ENCODE measurements at places on chromosomes 11 and 22. TPM values are rescaled to one million over a fixed set of nuclear protein-coding genes. Genes with fewer than 3 reads are reported as not detected.
A peak's percentile ranks its signal among the peaks of the same experiment; 100 is the strongest.

GRCh38 chr22:43110927-43111623, 525 bp downstream of the BIK start:
- H3K27ac ChIP-seq = no peak overlapping the region
- no peaks in the 10 kb centered on the region for H3K36me3 ChIP-seq
- peak overlapping the region; percentile 67 for H3K4me3 ChIP-seq
- DNase-seq = peak; percentile 64
- peaks cover 19% of the 10 kb centered on the region for H3K4me1 ChIP-seq

DNA sequence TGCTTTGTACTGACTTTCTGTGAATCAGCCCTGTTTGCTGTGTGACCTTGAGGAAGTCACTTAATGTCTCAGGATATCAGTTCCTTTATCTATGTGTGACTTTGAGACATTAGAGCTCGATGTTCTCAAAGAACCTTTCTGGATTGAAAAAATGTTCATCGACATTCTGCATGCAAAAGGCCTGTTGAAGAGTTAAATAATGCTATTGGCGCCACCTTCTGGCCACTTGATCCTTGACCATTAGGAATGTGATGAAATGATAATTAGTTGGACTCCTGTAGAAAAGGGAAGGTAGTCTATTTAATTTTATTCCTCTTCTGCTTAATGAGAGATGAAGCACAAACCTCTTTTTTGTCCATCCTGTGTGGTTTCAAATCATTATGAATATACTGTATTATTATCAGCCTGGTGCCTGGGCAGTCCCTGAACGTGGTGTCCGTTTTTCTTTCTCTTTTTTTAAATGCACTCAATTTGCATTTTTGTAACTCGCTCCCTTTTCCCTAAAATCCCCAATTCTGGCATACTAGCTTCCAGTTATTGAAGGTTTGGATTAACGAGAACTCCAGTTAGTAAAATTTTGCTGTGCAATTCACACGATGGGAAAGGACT, 20.7 kb downstream of the ELF5 start:
- DNase-seq = peak; percentile 37
- H3K27me3 ChIP-seq = no peaks in the 10 kb centered on the region
- H3K36me3 ChIP-seq = no peaks in the 10 kb centered on the region
- no peak overlapping the region for H3K27ac ChIP-seq
- H3K4me1 ChIP-seq = no peaks in the 10 kb centered on the region

- H3K27ac ChIP-seq = no peak overlapping the region
- no peak overlapping the region for H3K4me3 ChIP-seq
- H3K27me3 ChIP-seq = no peaks in the 10 kb centered on the region
- DNase-seq = no peak
- no peaks in the 10 kb centered on the region for H3K4me1 ChIP-seq
Observed at GRCh38 chr11:19666951-19667350, 45.7 kb upstream of the NAV2 start.

- H3K36me3 ChIP-seq = no peaks in the 10 kb centered on the region
- DNase-seq = no peak
- H3K4me3 ChIP-seq = peak overlapping the region; percentile 49
- H3K27me3 ChIP-seq = peaks cover 5% of the 10 kb centered on the region
- peaks cover 5% of the 10 kb centered on the region for H3K4me1 ChIP-seq
Observed at GRCh38 chr11:125063429-125064043, 431 bp downstream of the SLC37A2 start.

GRCh38 chr11:67158221-67158620, 39.2 kb downstream of the KDM2A start:
- no peak overlapping the region for H3K27ac ChIP-seq
- H3K27me3 ChIP-seq = no peaks in the 10 kb centered on the region
- no peak overlapping the region for H3K4me3 ChIP-seq
- H3K4me1 ChIP-seq = no peaks in the 10 kb centered on the region

DNA sequence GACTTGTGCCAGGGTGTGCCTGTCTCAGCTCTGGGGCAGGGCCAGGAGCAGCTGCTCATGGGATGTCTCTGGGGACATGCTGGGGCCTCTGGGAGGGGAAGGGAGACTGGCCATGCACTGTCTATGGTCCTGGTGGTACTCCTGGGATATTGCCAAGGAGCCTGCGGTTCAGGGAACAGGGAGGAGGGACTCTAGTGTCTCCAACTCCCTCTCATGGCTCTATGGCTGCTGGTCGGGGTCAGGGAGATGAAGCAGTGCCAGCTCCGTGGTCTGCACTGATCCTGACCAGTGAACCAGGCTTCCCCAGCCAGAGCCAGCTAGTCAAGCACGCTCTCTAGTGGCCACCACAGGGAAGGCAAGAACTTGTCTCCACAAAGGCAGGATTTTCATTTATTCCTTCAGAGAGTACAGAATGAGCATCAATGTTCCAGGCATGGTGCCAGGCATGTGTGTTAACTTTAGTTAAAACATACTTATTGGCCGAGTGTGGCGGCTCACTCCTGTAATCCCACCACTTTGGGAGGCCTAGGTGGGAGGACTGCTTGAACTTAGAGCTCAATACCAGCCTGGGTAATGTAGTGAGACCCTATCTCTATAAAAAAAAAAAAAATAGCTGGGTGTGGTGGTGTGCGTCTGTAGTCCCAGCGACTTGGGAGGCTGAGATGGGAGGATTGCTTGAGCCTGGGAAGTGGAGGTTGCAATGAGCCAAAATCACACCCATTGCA, 2.5 kb upstream of the BEST1 start:
- no peak overlapping the region for H3K27ac ChIP-seq
- peak; percentile 76 for DNase-seq
- H3K36me3 ChIP-seq = no peaks in the 10 kb centered on the region
- no peak overlapping the region for H3K4me3 ChIP-seq
- no peaks in the 10 kb centered on the region for H3K27me3 ChIP-seq
- H3K4me1 ChIP-seq = peaks cover 11% of the 10 kb centered on the region

DNA sequence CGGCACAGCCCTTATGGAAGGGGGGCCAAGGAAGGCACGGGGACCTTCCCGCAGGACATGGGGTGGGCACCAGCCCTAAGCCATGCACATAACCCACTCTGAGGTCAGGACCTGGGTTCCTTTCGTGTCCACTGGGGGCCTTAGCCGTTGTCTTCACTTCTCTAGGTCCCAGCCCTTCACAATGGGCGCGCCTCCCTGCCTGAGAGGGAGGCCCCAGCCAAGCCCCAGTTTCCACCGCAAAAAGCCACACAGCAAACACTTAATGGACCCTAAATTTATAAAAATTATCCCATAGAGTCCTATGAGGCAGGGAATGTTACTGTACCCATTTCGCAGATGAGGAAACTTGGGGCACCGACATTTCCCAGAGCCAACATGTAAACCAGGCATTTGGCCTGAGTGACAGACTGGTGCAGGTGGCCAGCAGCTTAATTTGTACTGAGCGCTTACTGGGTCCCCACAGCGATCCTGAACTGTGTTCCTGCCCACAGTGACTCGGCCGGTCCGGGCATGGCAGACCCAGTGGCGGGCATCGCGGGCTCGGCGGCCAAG, 1.2 kb downstream of the GAS2L1 start:
- peak overlapping the region; percentile 73 for H3K4me3 ChIP-seq
- no peak for DNase-seq
- H3K27me3 ChIP-seq = no peaks in the 10 kb centered on the region
- H3K4me1 ChIP-seq = peaks cover 20% of the 10 kb centered on the region
- H3K27ac ChIP-seq = peak overlapping the region; percentile 34
- H3K36me3 ChIP-seq = no peaks in the 10 kb centered on the region

GRCh38 chr22:44575381-44576268, 77.6 kb upstream of the RTL6 start:
- H3K27ac ChIP-seq = no peak overlapping the region
- H3K4me3 ChIP-seq = no peak overlapping the region
- no peaks in the 10 kb centered on the region for H3K36me3 ChIP-seq
- DNase-seq = no peak
- H3K27me3 ChIP-seq = no peaks in the 10 kb centered on the region

GRCh38 chr11:7490054-7490453, 4.7 kb downstream of the OLFML1 start:
- no peak overlapping the region for H3K27ac ChIP-seq
- no peaks in the 10 kb centered on the region for H3K27me3 ChIP-seq
- no peak overlapping the region for H3K4me3 ChIP-seq
- no peaks in the 10 kb centered on the region for H3K36me3 ChIP-seq

GRCh38 chr22:44479662-44480061, 18.4 kb downstream of the RTL6 start:
- no peaks in the 10 kb centered on the region for H3K27me3 ChIP-seq
- no peak overlapping the region for H3K4me3 ChIP-seq
- H3K4me1 ChIP-seq = no peaks in the 10 kb centered on the region
- no peak for DNase-seq

DNA sequence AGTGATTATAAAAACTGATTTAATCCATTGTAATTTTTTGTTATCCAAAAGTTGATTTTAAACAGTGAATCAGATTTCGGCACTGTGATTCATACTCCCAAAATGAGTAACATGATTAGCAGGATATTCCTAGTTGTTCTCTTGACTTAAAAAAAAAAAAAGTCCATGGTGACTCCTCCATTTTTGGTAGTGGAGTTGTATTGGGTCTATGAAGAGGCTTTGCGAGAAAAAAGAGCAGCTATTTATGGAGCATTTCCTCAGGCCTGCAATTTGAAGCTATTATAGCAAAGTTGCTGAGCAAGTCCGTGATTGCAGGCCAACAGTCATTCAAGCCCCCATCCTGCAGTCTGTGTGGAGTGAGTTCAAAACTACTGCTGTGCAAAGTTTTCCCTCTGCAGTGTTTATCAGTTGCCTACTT, 28.8 kb downstream of the YAP1 start:
- no peaks in the 10 kb centered on the region for H3K36me3 ChIP-seq
- no peaks in the 10 kb centered on the region for H3K27me3 ChIP-seq
- no peak overlapping the region for H3K4me3 ChIP-seq
- H3K27ac ChIP-seq = no peak overlapping the region
- DNase-seq = no peak
- H3K4me1 ChIP-seq = peaks cover 6% of the 10 kb centered on the region

DNA sequence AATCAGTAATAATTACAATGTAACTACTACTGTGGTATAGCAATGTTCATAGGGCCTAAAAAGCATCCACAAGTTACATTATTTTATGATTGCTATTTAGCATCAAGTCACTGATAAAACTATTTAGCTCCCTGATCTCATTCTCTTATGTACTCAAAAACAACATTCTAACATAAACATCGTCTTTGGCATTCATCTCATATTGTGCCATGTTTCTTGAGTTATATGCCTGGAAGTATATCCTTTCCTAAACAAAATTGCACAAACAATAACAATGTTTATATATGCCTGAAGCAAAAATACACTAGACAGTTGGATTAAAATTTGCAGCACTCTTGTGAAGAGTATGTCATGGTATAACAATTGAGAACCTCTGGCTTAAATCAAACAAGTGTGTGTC, 34.1 kb downstream of the HORMAD2 start:
- no peak overlapping the region for H3K27ac ChIP-seq
- no peak overlapping the region for H3K4me3 ChIP-seq
- H3K36me3 ChIP-seq = no peaks in the 10 kb centered on the region
- H3K27me3 ChIP-seq = no peaks in the 10 kb centered on the region

DNA sequence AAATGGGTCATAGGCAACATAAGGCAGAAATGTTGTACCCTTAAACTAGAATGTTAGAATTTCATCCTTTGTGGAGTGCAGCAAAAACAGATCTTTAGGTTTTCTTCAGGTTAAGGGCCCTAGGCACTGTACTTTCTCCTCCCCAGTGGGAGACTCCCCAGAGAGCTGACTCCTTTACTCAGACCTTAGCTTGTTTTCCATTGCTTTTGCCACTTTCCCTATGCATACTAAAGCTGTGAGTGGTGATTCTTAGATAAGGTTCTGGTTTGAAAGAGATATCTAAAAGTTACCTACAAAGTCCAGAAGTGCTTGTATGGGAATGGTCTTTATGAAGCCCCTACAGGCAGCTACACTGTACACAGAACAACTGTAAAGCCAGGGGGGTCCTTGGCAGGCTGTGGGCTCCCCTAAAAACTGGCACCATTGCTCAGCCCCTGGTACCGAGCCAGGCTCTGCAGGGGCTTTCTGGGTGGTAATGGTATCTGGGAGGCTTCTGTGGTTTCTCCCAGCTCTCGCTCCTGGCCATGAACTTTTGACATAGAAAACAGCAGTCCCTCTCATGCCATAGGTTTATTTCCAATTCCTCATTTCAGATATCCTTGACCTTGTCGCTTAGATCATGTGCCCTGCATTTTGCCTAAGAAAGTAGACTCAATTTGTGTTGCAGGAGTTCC, 23.2 kb downstream of the AMOTL1 start:
- H3K36me3 ChIP-seq = no peaks in the 10 kb centered on the region
- H3K27ac ChIP-seq = no peak overlapping the region
- H3K27me3 ChIP-seq = no peaks in the 10 kb centered on the region
- H3K4me1 ChIP-seq = peaks cover 69% of the 10 kb centered on the region

- no peaks in the 10 kb centered on the region for H3K4me1 ChIP-seq
- H3K27ac ChIP-seq = no peak overlapping the region
- DNase-seq = no peak
- no peak overlapping the region for H3K4me3 ChIP-seq
- H3K36me3 ChIP-seq = no peaks in the 10 kb centered on the region
Observed at GRCh38 chr22:41038732-41039131, 53.7 kb upstream of the EP300 start.

DNA sequence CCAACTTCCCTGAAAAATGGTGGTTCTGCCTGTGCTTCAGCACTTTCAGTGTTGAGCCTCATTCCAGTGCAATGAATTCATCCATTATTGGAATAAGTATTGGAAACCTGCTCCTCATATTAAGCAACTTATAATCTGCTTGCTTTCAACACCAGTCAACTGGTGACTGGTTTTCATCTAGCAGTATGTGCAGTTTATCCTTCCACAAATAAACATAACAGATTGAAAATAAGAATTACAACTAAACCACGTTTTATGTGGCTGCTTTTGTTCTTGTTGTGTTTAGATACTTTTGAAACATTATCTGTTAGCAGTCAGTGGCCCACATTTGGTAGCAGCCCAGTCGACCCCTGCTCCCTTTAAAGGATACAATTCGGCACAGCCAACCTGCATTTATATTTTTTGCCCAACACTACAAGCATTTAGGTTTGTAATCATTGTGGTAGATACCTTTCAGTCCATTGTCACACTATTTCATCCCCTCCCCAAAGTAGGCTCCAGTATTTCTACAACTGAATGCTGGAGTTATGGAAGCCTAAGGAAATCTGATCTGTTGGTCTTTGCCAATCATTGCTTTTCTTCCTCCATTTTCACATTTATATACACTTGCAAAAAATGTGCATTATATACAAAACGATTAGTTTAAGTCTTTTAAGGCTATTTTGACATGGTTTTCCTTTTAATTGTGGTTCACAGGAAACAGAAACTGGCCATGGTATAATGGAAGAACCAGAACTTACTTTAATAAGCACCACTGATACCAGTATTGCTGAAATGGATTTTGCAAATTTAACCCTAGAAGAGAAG, 13.1 kb downstream of the TAF1D start:
- no peaks in the 10 kb centered on the region for H3K36me3 ChIP-seq
- H3K4me3 ChIP-seq = no peak overlapping the region
- no peaks in the 10 kb centered on the region for H3K4me1 ChIP-seq
- DNase-seq = no peak

Gene PAX6
- 8.3 TPM for total RNA-seq

Gene DRICH1
- total RNA-seq = 1.2 TPM

Gene THOC5
- 19.3 TPM for total RNA-seq

Gene MS4A6E
- total RNA-seq = not detected

Gene MAJIN
- total RNA-seq = not detected

Gene TRIM34
- total RNA-seq = 2.6 TPM

Gene OR5A1
- total RNA-seq = not detected

Gene RASGRP2
- 0.91 TPM for total RNA-seq

Gene HDHD5
- 16.9 TPM for total RNA-seq

Gene DKK3
- 4.8 TPM for total RNA-seq
